Stimulated activated CD4-positive, alpha-beta T cell treated with anti-CD3 and anti-CD28 coated beads, Interleukin-2, amount 100 ng/mL, for 48 hours (primary cell): ENCODE measurements at places on chromosomes 2 and 18.

DNA sequence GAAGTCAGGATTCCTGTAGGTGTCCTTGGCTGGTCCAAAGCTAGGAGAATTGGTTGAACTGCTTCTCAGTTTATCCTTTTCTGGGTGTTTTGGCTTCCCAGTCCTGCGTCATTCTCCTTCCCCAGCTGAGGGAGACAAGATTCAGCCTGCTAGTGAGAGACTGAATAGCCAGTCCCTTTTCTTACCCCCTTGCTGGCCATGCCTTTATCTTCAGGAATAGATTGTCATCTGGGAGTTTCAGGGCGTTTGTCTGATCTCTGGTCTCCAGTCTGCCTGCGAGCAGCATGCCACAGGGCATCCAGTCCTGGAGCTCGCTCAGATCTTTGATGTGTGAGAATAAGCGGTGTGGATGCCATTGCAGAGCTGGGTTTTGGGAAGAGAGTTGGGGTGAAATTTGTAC, 5.8 kb downstream of the MYO1B start:
- no peak for DNase-seq

DNA sequence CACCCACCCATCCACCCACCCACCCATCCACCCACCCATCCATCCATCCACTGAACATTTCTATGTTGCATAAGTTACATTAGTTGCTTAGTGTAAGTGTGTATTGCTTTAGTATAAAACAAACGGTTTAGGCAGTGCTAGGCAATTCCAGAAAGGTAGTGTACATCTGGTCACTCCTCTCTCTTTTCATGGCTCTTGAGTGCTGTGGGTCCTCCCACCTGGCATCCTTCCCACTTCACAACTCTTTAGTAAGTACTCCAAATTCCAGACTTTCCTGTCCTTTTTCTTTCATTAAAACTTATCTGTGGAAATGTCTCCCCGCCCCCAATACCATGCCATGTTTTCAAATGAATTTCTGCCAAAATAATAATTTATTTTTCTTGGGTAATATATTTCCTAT, 122.5 kb downstream of the PLEKHM3 start:
- no peak for DNase-seq

- no peak for DNase-seq
Measured at GRCh38 chr2:143311426-143311825, 182.2 kb downstream of the ARHGAP15 start.

- no peak for DNase-seq
Measured at GRCh38 chr2:73839653-73840411, 11.1 kb downstream of the STAMBP start.

- DNase-seq: no peak
Measured at GRCh38 chr2:63544017-63544627, 44.2 kb downstream of the WDPCP start.
